ENCODE measurements at places on chromosomes 11 and 22. TPM values are rescaled to one million over a fixed set of nuclear protein-coding genes. Genes with fewer than 3 reads are reported as not detected.
A peak's percentile ranks its signal among the peaks of the same experiment; 100 is the strongest.

DNA sequence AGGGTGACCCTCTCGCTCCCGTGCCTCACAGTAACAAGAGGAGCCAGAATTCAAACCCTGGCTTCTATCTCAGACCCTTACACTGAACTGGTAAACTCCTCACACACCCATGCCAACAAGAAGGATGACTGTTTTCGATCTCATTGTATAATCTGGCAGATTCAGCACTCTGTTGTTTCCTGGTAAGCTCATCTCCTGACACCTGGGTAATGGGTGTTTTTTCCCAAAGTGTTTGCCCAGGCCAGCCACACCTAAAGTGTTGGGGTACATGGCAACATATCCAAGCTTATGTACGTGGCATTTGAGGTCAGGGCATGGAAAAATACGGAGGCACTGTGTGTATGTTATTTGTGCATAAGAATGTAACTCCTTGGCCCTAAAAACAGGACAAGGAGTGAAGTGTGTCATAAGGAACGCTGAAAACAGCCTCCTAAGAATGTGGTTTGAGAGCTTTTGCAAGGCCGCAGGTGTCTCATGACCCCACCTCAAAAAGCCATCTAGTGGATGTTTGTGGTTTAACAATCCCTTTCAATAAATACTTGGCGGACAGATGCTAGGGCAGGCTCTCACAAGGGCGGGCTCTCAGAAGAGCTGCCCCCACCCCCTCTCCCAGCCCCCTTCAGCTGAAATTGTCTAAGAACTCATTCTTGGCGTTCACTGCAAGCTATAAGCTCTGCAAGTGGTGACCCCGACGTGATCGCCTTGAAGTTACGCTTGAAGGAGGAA lies at the start of gene MS4A15:
Gene MS4A15 (plus strand): TSS at position 561 of the 726 bp plus-strand sequence. CDS start 6,867 bp downstream, outside the sequence.
- H3K4me1 ChIP-seq, result no peaks in the 10 kb centered on the region
- no peak within 1 kb of the TSS for H3K27ac ChIP-seq
- H3K36me3 ChIP-seq, result no peaks in the 10 kb centered on the region
- H3K27me3 ChIP-seq, result peaks cover 23% of the 10 kb centered on the region

GRCh38 chr11:130897262-130898182 lies 18.8 kb downstream of the SNX19 start:
- peaks cover 61% of the 10 kb centered on the region for H3K36me3 ChIP-seq
- no peaks in the 10 kb centered on the region for H3K27me3 ChIP-seq
- H3K27ac ChIP-seq, result peak overlapping the region; percentile 72
- H3K4me1 ChIP-seq, result peaks cover 23% of the 10 kb centered on the region
- peak; percentile 81 for DNase-seq

MN1 gene
- total RNA-seq, result 4.5 TPM

GRCh38 chr11:3983101-3983500 lies 111.5 kb upstream of the RRM1 start:
- H3K4me3 ChIP-seq, result no peak overlapping the region
- no peaks in the 10 kb centered on the region for H3K4me1 ChIP-seq
- no peaks in the 10 kb centered on the region for H3K36me3 ChIP-seq
- DNase-seq, result no peak
- no peaks in the 10 kb centered on the region for H3K27me3 ChIP-seq
- H3K27ac ChIP-seq, result no peak overlapping the region

NOX4 gene
- total RNA-seq, result 3.9 TPM

DNA sequence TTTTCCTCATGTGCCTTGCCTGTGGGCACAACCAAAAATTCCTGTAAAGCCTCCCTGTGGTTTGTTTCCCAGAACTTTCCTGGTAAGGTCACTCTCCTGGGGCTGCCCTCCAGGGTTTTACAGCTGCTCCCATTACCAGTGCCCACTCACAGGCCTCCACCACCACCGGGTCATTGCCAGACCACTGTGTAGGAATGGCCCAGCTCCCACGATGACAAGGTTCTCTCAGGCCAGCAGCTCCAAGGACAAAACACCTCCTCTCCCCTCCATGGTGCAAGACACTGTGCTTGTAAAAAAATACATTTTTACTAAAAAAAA lies 96.1 kb upstream of the AKIP1 start:
- H3K36me3 ChIP-seq, result no peaks in the 10 kb centered on the region
- H3K4me1 ChIP-seq, result peaks cover 14% of the 10 kb centered on the region
- no peaks in the 10 kb centered on the region for H3K27me3 ChIP-seq
- no peak overlapping the region for H3K4me3 ChIP-seq

GRCh38 chr11:100760744-100761143 lies 73.7 kb downstream of the ARHGAP42 start:
- no peak overlapping the region for H3K27ac ChIP-seq
- no peaks in the 10 kb centered on the region for H3K27me3 ChIP-seq
- no peak overlapping the region for H3K4me3 ChIP-seq
- no peaks in the 10 kb centered on the region for H3K36me3 ChIP-seq
- no peak for DNase-seq

PATE2 gene
- total RNA-seq, result 0.50 TPM

UPK3A gene
- not detected for total RNA-seq

DNA sequence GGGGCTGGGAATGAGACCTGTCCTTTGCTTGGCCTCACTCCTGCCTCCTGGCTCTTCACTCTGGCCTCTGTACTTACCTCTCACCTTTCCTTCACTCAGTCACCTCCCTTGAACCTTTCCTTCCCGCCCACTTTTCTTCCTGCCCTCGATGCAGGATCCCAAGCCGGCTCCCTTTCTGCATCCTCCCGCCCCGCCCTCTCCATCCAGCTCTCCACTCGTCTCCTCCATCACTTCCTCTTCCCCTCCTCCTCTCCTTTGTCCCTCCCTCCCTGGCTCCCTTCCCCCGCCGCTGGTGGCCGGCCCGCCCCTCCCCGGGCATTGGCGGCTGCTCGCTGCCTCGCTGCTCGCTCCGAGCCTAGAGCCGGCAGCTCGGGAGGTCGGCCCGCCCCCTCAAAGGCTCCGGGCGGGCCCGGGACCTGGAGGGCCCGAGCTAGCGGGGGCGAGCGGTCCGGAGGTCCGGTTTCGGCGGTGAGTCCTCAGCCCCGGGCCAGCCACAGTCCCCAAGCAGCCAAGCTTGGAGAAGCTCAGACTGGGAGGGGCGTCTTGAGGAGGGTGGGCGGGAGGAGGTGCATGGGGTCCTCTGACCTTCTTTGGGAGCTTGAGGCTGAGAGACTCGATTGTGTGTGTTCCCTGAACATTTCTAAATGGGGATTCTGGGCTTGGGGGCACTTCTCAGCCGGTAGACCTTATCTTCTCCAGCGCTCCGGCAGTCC lies 13.8 kb downstream of the PHLDB1 start:
- H3K27me3 ChIP-seq, result no peaks in the 10 kb centered on the region
- H3K4me1 ChIP-seq, result peaks cover 67% of the 10 kb centered on the region
- H3K4me3 ChIP-seq, result peak overlapping the region; percentile 60
- DNase-seq, result peak; percentile 61

DNA sequence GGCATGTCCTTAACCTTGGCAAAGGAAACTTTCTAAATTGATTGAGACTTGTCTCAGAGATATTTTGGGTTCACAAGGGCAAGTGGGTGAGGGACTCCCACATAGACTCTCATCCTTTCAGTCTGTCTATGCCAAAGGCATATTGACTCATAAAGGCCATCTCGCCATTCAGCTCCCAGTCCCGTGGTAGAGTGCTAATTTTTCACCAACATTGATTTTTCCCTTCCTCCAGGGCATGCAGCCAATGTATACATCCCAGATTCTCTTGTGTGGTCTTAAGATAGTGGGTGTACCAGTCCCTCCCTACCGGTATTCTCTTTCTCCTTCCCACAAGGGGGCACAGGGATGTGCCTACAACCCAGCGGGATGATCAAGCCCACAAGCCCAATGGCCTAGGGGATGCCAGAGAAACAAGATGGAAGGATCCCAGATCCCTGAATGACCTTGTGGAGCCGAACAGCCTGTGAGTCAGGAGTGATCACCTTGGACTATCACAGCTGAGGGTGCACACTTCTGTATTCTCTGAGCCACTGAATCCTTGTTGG lies 7.9 kb downstream of the C11orf96 start:
- H3K4me1 ChIP-seq, result peaks cover 53% of the 10 kb centered on the region
- 0 out of 2 replicates have a peak overlapping the region, but pooled peaks have one; percentile 25 for H3K27ac ChIP-seq
- H3K36me3 ChIP-seq, result no peaks in the 10 kb centered on the region
- H3K4me3 ChIP-seq, result no peak overlapping the region
- peak; percentile 87 for DNase-seq
- H3K27me3 ChIP-seq, result no peaks in the 10 kb centered on the region

JRKL gene
- 3.8 TPM for total RNA-seq
